ENCODE measurements at places on chromosomes 4 and X. TPM values are rescaled to one million over a fixed set of nuclear protein-coding genes. Genes with fewer than 3 reads are reported as not detected.

EFHC2 gene
- 0.28 TPM for total RNA-seq

GRCh38 chrX:54560411-54560810 is 30.4 kb downstream of the GNL3L start:
- H3K4me1 ChIP-seq, result no peaks in the 10 kb centered on the region
- peaks cover 7% of the 10 kb centered on the region for H3K36me3 ChIP-seq
- H3K27ac ChIP-seq, result no peak overlapping the region
- H3K4me3 ChIP-seq, result no peak overlapping the region

- DNase-seq, result no peak
- H3K4me3 ChIP-seq, result no peak overlapping the region
- H3K4me1 ChIP-seq, result peaks cover 29% of the 10 kb centered on the region
- H3K27me3 ChIP-seq, result no peaks in the 10 kb centered on the region
- no peak overlapping the region for H3K27ac ChIP-seq
- H3K36me3 ChIP-seq, result no peaks in the 10 kb centered on the region
Observed at GRCh38 chr4:22496165-22496813, 19.6 kb downstream of the ADGRA3 start.

- no peak overlapping the region for H3K27ac ChIP-seq
- DNase-seq, result no peak
- H3K4me3 ChIP-seq, result no peak overlapping the region
- no peaks in the 10 kb centered on the region for H3K36me3 ChIP-seq
Observed at GRCh38 chr4:169582203-169582602, 30.2 kb downstream of the NEK1 start.

GABRG1 gene
- not detected for total RNA-seq

DNA sequence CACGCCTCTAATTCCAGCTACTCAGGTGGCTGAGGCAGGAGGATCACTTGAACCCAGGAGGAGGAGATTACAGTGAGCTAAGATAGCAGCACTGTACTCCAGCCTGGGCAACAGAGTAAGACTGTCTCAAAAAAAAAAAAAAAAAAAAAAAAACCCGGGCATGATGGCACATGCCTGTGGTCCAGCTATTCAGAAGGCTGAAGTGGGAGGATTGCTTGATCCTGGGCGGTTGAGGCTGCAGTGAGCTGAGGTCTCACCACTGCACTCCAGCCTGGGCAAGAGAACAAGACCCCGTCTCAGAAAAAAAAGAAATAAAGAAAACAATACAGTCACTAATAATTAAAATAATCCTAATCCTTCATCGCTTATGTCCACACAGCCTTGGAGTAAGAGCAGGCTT is 68.1 kb downstream of the APBB2 start:
- H3K27ac ChIP-seq, result peak overlapping the region; percentile 80
- no peaks in the 10 kb centered on the region for H3K27me3 ChIP-seq
- H3K4me3 ChIP-seq, result peak overlapping the region; percentile 15
- no peaks in the 10 kb centered on the region for H3K36me3 ChIP-seq
- H3K4me1 ChIP-seq, result peaks cover 43% of the 10 kb centered on the region
- no peak for DNase-seq

GRCh38 chrX:153637121-153638040 is 9.6 kb upstream of the DUSP9 start:
- no peaks in the 10 kb centered on the region for H3K27me3 ChIP-seq
- no peak overlapping the region for H3K27ac ChIP-seq
- peaks cover 2% of the 10 kb centered on the region for H3K4me1 ChIP-seq
- no peak for DNase-seq

- H3K4me3 ChIP-seq, result no peak overlapping the region
- DNase-seq, result no peak
- H3K27me3 ChIP-seq, result no peaks in the 10 kb centered on the region
- H3K36me3 ChIP-seq, result no peaks in the 10 kb centered on the region
Observed at GRCh38 chrX:49972328-49972860, 50.0 kb downstream of the CLCN5 start.

HEPH gene
- total RNA-seq, result 0.08 TPM

ANXA10 gene
- not detected for total RNA-seq

USP17L12 gene
- not detected for total RNA-seq

DNA sequence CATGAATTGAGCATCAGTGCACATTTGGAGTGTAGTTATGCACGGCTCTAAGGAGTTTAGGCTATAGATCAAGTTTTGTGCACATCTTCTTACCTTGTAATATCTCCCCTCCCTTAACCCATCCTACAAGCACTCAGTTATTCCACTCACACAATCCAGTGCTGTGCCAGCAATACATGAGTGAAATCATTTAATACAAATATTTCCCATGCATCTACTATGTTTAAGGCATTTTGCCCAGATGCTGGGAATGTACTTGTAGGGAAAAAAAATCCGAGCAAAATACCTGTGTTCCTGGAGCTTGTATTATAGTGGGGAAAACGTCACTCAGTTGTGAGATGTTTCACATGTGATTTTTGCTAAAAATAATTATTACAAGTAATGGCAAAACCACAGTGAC is 191.6 kb upstream of the LDB2 start:
- H3K4me3 ChIP-seq, result no peak overlapping the region
- DNase-seq, result no peak
- no peaks in the 10 kb centered on the region for H3K4me1 ChIP-seq
- no peaks in the 10 kb centered on the region for H3K36me3 ChIP-seq
- no peaks in the 10 kb centered on the region for H3K27me3 ChIP-seq
- no peak overlapping the region for H3K27ac ChIP-seq

DNA sequence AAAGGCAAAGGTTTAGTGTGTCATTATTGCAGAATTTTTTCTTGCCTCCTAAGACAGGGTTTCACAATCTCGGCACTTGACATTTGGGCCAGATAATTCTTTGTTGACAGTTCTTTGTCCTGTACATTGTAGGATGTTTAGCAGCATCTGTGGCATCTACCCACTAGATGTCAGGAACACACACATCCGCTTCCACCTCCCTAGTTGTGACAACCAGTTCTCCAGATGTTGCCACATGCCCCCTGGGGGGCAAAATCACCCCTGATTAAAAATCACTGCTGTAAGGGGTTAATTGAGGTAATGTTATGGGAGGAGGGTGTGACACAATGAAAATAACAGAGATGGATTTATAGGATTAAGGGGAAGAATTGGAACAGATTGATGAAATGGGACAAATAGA is 75.3 kb downstream of the HMGB2 start:
- peak overlapping the region; percentile 98 for H3K27ac ChIP-seq
- H3K36me3 ChIP-seq, result peaks cover 4% of the 10 kb centered on the region
- H3K27me3 ChIP-seq, result no peaks in the 10 kb centered on the region
- peaks cover 46% of the 10 kb centered on the region for H3K4me1 ChIP-seq

GRCh38 chr4:18185491-18185890 is 163.9 kb upstream of the LCORL start:
- no peak overlapping the region for H3K27ac ChIP-seq
- H3K27me3 ChIP-seq, result no peaks in the 10 kb centered on the region
- H3K4me1 ChIP-seq, result no peaks in the 10 kb centered on the region
- no peaks in the 10 kb centered on the region for H3K36me3 ChIP-seq

DNA sequence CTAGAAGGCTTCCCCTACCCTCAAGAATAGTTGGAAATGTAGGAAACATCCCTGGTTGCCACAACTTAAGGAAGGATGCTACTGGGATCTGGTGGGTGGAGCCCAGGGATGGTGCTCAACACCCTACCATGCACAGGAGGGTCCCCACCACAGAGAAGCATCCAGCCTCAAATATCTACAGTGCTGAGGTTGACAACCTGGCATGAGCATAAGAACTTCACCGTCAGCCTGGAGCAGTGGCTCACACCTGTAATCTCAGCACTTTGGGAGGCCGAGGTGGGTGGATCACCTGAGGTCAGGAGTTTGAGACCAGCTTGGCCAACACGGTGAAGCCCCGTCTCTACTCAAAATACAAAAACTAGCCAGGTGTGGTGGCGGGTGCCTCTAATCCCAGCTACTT is 24.0 kb upstream of the ASMTL start:
- no peaks in the 10 kb centered on the region for H3K27me3 ChIP-seq
- DNase-seq, result no peak
- H3K27ac ChIP-seq, result no peak overlapping the region
- no peaks in the 10 kb centered on the region for H3K4me1 ChIP-seq
- no peaks in the 10 kb centered on the region for H3K36me3 ChIP-seq

FAM149A gene
- total RNA-seq, result 0.13 TPM

DNA sequence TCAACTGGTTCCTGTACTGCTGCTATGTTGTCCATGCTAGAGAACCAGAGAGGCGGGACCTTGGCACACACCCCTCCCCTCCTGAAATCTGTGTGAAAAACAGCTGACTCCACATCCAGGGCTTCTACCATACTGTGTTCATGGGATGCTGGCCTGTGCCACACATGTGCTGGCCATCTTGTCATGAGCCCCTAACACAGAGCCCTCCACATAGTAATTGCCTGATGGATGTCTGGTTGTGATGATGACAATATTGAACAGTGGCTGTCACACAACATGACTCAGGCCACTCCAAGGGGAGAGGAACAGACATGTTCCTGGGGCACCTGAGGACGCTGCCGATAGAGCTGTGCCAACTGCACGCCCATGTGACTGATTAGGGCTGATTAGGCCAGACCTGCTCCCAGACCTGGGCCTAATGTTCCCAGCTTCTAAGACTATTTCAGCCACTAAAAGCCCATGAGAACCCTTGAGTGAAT is 13.1 kb downstream of the SLC25A5 start:
- no peaks in the 10 kb centered on the region for H3K36me3 ChIP-seq
- DNase-seq, result no peak
- H3K27me3 ChIP-seq, result no peaks in the 10 kb centered on the region
- no peak overlapping the region for H3K27ac ChIP-seq
- no peak overlapping the region for H3K4me3 ChIP-seq

FAM3A gene
- total RNA-seq, result 88.8 TPM

AKAP14 gene
- 0.28 TPM for total RNA-seq

DNA sequence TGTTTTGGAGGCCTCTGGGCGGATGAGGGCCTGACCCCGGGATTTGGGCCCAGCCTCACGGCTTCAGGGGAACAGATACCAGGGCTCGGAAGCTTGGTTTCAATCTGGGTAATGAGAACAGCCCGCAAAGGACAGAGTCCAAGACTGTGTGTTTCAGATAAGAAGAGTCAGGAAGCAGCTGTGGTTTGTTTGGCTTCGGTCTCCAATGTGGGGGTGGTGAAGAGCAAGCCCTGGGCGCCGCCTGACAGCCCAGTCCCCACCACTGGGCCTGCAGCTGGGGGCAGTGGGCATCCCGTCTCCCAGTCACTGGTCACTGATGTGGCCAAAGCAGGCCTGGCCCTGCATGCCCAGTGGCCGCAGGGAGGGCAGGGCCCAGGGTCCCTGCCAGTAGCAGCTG is 9.1 kb downstream of the WFS1 start:
- no peaks in the 10 kb centered on the region for H3K27me3 ChIP-seq
- H3K4me1 ChIP-seq, result peaks cover 10% of the 10 kb centered on the region
- no peak overlapping the region for H3K27ac ChIP-seq
- DNase-seq, result no peak
- no peaks in the 10 kb centered on the region for H3K36me3 ChIP-seq
- H3K4me3 ChIP-seq, result no peak overlapping the region
